Epithelial cell of proximal tubule (primary cell): ENCODE measurements at places on chromosomes 13 and 19. TPM values are rescaled to one million over a fixed set of nuclear protein-coding genes. Genes with fewer than 3 reads are reported as not detected.

Gene MAMSTR
- total RNA-seq: 0.72 and 1.5 TPM in 2 replicates

Gene SYNGR4
- not detected in 2 replicates for total RNA-seq

Gene MATK
- 0.29 TPM in 1 of 2 replicates, not detected in the other for total RNA-seq

GRCh38 chr13:63124863-63125262, 1709.2 kb upstream of the PCDH20 start:
- DNase-seq: no peak

GRCh38 chr19:55258476-55258827, 365 bp downstream of the PPP6R1 start:
- DNase-seq: no peak

DNA sequence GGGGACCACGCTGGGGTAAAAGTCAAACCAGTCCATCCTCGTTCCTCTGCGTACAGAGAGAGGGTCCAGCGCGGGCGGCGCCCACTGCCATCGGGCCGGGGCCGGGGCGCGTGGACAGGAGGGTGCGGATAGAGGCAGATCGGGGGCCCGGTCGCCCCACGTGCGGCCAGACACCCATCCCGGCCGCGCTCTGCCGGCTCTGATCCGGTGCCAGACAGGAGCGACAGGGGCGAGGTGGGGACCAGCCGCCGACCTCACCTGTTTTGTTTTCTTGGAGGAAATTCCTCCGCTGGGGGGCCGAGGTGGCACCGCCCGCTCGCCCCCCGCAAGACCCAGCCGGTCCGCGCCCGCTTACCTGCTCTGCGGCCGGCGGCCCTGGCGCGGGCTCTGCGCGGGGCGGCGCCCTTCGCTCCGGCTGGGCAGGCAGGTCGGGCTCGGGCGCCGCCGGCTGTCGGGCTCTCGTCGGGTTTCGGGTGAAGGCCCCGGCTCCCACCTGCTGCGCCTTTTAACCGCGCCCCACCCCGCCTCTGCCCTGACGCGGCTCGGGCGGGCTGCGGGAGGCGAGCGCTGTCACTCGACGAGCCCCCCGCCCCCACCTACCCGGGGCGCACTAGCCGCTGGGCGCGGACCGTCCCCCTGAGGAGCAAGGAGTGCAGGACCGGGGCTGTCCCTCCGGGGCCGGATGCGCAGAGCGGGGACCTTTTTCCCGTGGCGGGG, at the start of gene GJB6:
TSS of gene GJB6 (minus strand) at position 481 of the 717 bp plus-strand sequence. CDS start 8,839 bp downstream, outside the sequence.
- DNase-seq: no peak

DNA sequence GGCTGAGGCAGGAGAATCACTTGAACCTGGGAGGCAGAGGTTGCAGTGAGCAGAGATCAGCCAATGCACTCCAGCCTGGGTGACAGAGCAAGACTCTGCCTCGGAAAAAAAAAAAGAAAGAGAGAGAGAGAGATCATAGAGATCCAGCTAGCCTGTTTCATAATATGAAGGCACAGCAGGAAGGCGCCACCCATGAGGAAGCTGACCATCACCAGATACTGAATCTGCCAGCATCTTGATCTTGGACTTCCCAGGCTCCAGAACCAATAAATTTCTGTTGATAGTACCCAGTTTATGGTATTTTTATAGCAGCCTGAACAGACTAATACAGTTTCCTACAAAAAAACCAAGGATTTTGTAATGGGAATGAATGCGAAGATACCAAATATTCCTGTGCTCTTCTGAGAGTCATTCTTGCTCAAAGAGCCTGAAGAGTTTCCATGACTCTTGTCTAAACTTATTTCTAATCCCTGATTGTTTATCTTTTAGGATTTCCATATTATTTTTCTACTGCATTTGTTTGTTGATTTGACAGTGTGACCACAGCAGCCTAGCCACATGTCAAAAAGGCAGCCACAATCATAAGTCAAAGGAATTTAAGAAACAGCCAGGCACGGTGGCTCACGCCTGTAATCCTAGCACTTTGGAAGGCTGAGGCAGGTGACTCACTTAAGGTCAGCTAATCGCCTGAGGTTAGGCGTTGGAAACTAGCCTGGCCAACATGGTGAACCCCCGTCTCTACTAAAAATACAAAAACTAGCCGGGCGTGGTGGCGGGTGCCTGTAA, 37.7 kb upstream of the PDCD5 start:
- DNase-seq: no peak

GRCh38 chr19:48506138-48506733, 5.4 kb downstream of the LMTK3 start:
- DNase-seq: no peak

Gene PODNL1
- 0.46 TPM in 1 of 2 replicates, not detected in the other for total RNA-seq

DNA sequence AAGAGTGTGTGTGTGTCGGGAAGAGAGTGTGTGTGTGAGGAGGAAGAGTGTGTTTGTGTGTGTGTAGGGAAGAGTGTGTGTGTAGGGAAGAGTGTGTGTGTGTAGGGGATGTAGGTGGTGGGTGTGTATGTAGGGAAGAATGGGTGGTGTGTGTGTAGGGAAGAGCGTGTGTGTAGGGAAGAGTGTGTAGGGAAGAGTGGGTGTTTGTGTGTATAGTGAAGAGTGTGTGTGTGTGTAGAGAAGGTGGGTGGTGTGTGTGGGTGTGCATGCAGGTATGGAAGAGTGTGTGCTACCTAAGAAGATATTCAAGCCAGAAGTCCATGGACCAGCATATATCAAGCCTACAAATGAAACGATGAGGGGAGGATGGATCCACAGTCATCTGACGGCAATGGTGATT, 265.8 kb downstream of the FGF9 start:
- DNase-seq: no peak

- no peak for DNase-seq
These were observed 766.4 kb downstream of the GPC5 start for GRCh38 chr13:92164822-92165221.

GRCh38 chr13:27228131-27228530, 23.2 kb upstream of the RPL21 start:
- no peak for DNase-seq

DNA sequence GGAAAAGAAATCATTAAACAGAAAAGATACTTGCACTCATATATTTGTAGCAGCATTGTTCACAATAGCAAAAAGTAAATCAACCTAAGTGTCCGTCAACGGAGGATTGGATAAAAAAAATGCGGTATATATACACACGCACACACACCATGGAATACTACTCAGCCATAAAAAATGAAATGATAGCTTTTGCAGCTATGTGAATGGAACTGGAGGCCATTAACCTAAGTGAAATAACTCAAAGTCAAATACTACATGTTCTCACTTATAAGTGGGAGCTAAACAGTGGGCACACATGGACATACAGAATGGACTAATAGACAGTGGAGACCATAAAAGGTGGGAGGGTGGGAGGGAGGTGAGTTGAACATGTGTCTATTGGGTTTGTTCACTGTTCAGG, 18.4 kb downstream of the WBP4 start:
- DNase-seq: no peak

- DNase-seq: no peak
These were observed 66.7 kb downstream of the SLITRK1 start for GRCh38 chr13:83815598-83815997.

DNA sequence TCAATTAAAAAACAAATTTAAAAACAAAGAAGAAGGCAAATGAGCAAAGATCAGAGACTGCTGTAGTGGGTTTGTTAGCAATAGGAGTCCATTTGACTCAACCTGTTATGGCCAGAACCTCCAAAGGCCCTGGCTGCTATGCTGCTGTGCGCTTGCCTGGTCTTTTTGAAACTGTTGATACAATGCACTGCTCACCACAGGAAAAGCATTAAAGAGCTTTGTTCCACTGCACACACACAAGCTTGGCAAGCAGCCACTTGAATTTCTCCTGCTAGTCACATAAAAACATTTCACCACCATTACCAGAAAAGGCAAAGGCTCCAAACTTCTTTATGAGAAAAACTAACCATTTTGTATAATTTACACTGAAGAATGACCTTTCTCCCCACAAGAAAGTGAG, 132.2 kb downstream of the FREM2 start:
- peak; percentile 42 for DNase-seq

Gene PPAN
- total RNA-seq: 38.1 and 59.6 TPM in 2 replicates

Gene MEF2B
- total RNA-seq: not detected in 2 replicates

DNA sequence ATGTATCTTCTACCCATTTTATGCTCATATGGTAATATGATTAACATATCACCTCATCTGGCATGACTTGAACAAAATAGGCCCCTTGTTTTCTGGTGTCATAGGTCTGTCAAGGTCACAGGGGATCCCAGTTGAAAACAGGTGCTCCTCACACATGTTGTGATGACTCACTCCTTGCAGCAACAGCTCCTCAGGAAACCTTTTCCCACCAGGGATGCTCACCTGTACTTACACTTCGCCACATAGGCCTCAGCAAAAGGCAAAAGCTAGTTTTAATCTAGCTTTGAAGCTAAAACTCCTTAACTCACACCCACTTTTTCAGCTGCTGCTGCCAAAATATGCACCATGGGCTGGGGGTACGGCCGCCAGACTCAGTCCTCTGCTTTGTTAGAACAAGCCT, 110.0 kb upstream of the SOX21 start:
- no peak for DNase-seq

DNA sequence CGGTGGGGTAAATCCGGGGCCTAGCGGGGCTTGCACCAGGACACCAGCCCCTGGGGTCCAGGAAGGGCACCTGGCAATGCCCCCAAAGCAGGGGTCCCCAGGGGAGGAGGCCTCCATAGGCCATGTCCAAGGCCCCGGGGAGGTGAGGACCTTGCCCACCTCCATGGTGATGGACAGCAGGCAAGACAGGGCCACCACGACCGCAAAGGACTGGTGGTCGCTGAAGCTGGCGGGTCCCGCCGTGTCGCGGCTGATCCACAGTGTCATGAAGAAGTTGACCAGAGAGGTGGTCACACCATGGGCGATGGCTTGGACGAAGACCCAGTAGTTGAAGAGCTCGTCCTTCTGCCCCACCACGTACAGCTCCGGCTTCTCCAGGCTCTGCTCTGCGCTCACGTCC, 26.8 kb downstream of the ATP8B3 start:
- no peak for DNase-seq

GRCh38 chr19:29576761-29577648, 29.1 kb upstream of the POP4 start:
- peak; percentile 4 for DNase-seq

Gene ZNF442
- total RNA-seq: 0.17 and 0.36 TPM in 2 replicates

DNA sequence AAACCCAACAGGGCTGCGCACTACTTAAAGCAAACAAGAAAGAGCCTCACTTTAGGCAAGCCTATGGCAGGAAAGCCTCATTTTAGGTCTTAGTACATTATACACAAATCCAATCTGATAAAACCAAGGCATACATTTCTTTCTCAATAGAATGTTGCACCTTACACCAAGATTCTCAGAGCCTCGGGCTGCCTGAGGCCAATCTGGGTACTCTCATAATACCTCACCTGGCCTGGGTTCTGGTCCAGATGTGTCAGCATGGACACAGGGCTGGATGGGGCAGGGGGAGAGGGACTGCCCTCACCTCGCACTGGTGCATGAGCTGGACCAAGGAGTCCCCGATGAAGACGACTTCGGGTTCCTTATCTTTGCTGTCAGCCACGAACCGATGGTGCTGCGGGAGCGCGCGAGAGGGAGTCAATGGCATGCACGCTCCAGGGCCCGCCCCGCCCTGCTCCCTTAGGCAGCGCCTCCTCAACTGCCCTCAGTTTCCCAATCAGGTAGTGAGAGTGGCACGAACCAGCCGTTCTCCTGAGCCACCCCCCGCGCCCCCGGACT, at the start of gene PRR19:
TSS of gene PRR19 (plus strand) at position 487 of the 558 bp plus-strand sequence. CDS start 7,453 bp downstream, outside the sequence.
- DNase-seq: no peak

DNA sequence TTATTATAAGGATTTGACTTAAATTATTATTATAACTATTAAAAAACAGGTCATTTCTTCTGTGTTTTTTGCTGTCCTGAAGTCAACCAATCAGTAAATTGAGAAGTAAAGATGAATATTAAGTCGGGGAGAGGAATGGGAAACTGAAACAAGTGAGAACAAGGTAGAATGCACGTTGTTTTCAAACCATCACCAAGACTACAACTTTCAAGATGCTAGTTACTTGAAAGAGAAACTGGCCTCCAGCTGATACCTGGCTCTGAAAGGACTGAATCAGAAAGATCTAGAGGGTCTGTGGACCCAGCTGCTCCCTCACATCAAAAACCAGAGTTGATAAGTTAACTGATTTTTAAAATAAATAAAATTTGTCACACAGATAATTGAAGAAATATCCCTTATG, 1301.5 kb upstream of the ATXN8OS start:
- DNase-seq: no peak

DNA sequence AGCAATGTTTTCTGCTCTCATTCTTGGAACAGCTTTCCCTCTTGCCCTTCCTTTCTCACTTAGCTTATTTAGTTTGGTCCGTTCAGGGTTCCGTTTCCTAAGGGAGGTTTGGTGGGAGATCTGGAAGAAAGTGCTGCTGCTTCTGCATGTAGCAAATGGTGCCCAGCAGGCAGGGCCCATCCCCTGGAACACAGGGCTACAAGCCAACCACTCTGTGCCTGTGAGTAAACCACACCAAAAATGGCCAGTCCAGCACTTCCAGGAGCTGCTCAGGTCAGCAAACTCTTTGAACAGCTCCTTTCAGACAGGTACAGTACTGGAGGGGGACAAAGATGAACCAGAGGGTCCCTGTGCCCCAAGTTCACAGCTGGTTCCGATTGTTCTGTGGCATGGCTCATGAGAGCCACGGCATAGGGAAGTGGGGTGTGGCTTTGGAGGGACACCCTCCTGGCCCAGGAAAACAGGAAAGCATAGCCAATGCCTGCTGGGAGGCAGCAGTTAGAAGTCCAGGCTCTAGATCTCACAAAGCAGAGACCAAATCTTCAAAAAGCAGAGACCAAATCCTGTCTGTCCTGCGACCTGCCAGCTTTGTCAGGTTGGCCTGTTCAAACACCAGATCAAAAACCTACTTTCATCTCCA, 39.5 kb downstream of the FAM124A start:
- DNase-seq: no peak

DNA sequence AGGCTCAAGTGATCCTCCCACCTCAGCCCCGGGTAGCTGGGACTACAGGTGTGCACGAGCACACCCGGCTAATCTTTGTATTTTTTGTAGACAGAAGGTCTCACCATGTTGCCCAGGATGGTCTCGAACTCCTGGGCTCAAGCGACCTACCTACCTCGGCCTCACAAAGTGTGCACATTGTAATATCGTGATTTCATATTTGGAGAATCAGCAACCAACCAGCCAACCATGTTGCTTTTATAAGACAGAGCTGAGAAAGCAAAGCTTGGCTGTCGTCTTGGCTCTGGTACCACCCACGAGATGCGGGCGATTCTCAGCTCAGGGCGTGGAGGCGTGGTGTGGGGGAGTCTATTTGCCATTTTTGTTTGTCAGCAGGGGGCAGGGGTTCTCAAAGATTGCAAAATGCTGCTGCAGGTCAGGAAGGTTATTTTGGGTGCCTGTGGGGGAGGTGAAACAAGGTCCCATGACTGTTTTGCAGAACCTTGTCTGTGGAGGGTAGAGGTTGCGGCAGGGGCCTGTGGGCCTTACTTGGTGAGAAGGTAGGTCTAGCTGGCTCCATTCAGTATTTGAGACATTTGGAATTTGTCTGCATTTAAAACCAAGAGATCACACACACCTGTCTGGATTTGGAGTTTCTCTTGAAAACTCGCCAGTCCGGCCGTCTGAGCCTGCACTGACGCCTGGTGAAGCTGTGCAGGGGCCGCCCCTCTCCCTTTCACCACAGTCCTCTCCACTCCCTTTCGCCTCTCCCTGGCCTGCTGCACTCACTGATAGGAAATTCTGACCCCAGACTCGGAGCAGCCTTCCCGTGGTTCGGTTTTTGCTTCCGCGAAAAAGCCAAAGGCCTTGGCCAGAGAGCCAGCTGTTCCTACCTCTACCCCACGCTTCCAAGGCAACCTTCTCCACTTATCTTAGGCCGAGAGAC, 15.4 kb downstream of the TNFAIP8L1 start:
- DNase-seq: no peak

Gene THSD1
- 10.2 and 19.2 TPM in 2 replicates for total RNA-seq

- no peak for DNase-seq
These were observed 838 bp upstream of the SNRNP70 start for GRCh38 chr19:49084206-49085019.

Gene TPGS1
- total RNA-seq: 56.4 and 78.1 TPM in 2 replicates

GRCh38 chr13:30618930-30619279, 1.2 kb downstream of the USPL1 start:
- DNase-seq: no peak
